ENCODE measurements at places on chromosomes 11 and 22.

GRCh38 chr22:36961626-36962025, 48.2 kb downstream of the CSF2RB start:
- DNase-seq, result no peak

DNA sequence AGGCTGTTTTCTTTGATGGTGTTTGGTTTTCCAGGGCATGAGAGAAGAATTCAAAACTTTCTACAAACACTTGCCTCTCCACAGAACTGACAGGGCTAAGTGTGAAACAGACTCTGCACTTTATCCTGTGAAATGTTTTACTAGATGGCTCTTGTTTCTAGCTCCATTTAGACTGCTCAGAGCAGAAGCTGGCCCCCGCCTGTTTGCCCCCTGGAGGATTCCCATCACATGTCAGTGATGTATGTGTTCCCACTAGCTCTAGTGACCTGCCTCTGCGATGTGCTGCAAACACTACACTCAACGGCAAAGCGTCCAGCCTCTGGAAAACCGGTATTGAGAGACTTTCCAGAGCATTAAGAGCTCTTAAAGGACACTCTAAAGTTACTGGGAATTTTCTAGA, 41.4 kb upstream of the PCF11 start:
- DNase-seq, result no peak

DNA sequence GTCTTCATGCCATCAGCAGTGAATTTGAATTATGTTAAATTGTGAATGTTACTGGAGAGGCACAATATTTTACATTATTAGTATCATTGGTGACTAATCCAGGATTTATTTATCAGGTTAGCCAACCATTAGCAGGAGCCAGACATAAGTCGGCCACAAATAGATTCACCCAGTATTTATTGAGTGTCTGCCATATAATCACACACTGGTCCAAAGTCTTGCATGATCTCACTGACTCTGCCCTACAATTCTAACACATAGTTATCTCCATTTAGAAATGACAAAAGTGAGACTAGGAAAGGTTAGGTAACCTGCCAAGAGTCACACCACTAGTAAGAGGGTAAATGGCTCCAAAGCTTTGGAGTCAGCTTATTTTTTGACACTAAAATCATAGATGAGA, 179.6 kb downstream of the BLID start:
- DNase-seq, result no peak

DNA sequence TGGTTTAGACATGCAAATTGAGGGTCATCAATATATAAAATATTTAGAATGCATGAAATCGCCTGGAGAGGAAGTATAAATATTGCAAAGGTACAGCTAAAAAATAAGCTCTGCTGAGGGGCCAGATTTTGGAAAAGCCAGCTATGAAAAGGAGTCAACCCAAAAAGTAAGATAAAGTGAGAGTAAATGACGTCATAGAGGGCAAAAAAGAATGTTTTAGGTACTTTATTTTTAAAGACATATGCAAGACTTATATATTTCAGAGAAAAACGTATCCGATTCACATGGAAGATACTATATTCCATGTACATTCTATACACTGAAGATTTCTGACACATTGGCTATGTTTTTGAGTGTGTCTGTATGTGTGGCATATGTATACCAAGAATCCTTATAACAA, 13.6 kb downstream of the GRM5 start:
- DNase-seq, result no peak

- DNase-seq, result no peak
Measured at GRCh38 chr11:114133548-114134329, 74.2 kb downstream of the ZBTB16 start.

DNA sequence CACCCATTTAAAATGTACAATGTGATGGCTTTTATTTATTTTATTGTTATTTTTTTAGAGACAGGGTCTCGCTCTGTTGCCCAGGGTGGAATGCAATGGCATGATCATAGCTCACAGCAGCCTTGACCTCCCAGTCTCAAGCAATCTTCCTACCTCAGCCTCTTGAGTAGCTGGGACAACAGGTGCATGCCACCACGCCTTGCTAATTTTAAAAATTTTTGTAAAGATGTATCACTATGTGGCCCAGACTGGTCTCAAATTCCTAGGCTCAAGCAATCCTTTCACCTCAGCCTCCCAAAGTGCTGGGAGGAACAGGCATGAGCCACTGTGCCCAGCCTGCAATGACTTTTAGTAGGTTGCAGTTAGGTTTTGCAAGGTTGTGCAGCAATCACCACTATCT, 14.3 kb downstream of the CLDN5 start:
- DNase-seq, result no peak

DNA sequence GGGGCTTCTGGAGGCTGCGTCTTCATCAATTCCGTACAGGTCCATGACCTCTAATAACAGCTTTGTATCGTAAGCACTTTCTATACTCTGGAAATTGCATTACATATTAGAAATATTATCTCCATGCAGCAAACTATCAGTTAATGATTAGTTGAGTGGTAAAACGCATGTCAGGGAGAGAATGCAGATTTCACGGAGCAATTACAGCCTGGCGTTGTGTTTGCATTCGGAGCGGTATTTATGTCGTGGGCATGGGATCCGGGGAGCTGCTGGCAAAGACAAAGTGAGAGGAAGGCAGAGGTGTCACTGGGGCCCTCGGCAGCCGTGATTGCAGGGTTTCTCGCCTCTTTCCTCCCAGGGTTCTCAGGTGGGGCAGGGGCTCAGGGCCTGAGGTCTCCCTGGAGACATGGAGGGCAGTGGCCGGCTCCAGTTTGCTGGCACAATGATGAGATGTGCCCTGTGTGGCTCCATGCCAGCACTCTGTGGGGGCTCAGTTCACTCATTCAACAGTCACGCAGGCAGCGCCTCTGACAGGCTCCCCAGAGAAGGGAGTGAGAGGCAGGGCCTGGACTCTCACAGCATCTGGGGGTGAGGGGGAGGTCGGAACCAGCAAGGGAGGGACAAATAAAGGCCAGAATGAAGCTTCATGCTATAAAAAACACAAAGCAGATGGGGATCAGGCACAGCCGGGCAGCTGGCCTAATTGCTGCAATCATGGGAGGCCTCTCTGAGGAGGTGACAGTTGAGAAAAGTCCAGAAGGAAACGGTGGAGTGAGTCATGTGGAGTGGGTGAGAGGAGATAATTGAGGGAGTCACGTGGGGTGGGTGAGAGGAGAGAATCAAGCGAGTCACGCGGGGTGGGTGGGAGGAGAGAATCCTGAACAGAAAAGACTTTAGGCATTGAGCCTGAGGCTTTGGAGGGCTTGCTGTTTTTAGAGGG, 1002.7 kb downstream of the BRD1 start:
- DNase-seq, result no peak

All from progenitor cell of endocrine pancreas (in vitro differentiated cells).